H9 (cell line): ENCODE measurements at places on chromosomes 16 and 17. TPM values are rescaled to one million over a fixed set of nuclear protein-coding genes. Genes with fewer than 3 reads are reported as not detected.

GRCh38 chr16:27179500-27180072 lies 23.7 kb upstream of the KDM8 start:
- H3K36me3 ChIP-seq = no peaks in the 10 kb centered on the region
- no peak overlapping the region for H3K27ac ChIP-seq
- H3K4me3 ChIP-seq = no peak overlapping the region; the same call in 2 of the 3 replicates

- no peaks in the 10 kb centered on the region for H3K4me1 ChIP-seq
- H3K36me3 ChIP-seq = no peaks in the 10 kb centered on the region; the same call in 1 of the 2 replicates
- H3K27ac ChIP-seq = no peak overlapping the region
- DNase-seq = no peak
- no peak overlapping the region for H3K4me3 ChIP-seq
Observed at GRCh38 chr17:68782789-68783188, 172.4 kb downstream of the ABCA8 start.

GRCh38 chr17:40646791-40647623 lies 611 bp downstream of the SMARCE1 start:
- no peaks in the 10 kb centered on the region for H3K27me3 ChIP-seq
- peak overlapping the region; percentile 85 for H3K4me3 ChIP-seq
- H3K4me1 ChIP-seq = no peaks in the 10 kb centered on the region
- H3K36me3 ChIP-seq = peaks cover 31% of the 10 kb centered on the region

DNA sequence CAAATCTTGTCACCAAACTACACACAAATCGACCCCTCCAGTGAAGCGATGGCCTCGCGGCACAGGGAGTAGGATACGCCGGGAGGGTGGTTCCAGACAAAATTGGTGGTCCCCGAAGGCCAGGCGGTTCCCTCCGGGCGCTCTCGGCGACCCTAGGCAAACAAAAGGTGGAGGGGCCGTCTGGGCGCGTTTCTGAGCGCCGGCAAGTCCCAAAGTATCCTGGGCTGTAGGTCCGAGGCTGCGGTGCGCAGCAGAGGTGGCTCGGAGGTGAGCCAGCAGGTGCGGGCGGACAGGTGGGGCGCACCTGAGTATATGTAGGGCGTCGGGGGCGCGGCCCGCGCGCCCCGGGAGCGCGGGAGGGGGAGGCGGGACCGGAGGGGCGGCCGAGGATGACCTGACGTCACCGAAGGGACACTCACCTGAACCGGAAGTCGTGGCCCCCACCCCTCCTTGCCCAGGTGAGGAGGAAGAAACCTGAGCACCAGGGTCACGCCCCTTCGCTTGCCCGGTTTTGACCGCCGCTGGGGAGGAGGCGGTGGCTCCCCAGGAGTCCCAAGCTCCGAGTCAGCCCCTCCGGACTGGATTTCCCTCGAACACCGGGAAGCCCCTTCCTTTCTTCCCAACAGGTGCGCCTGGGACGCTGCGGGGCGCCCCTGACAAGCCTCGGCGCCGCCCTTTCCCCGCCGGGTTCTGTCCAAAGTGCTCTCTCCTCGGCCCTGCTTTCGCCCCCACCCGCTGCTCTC lies at the start of gene CLDN7:
CLDN7 (minus strand) TSS at position 287 of the 743 bp plus-strand sequence. CDS start 435 bp downstream, outside the sequence.
- H3K36me3 ChIP-seq = peaks cover 30% of the 10 kb centered on the region
- H3K27ac ChIP-seq = peak within 1 kb of the TSS; percentile 55
- H3K4me1 ChIP-seq = peaks cover 4% of the 10 kb centered on the region; the same call in 1 of the 2 replicates
- no peaks in the 10 kb centered on the region for H3K27me3 ChIP-seq
- peak within 1 kb of the TSS; percentile 93 for H3K4me3 ChIP-seq

GRCh38 chr16:28617874-28618273 lies 8.0 kb upstream of the SULT1A1 start:
- no peaks in the 10 kb centered on the region for H3K36me3 ChIP-seq
- H3K4me3 ChIP-seq = no peak overlapping the region; the same call in 2 of the 3 replicates
- no peak for DNase-seq
- no peaks in the 10 kb centered on the region for H3K27me3 ChIP-seq
- H3K4me1 ChIP-seq = no peaks in the 10 kb centered on the region; the same call in 1 of the 2 replicates

- no peak overlapping the region for H3K4me3 ChIP-seq
- H3K27ac ChIP-seq = no peak overlapping the region
- peaks cover 7% of the 10 kb centered on the region for H3K36me3 ChIP-seq
- no peaks in the 10 kb centered on the region; the same call in 1 of the 2 replicates for H3K27me3 ChIP-seq
- peaks cover 2% of the 10 kb centered on the region; the same call in 1 of the 2 replicates for H3K4me1 ChIP-seq
- no peak for DNase-seq
Observed at GRCh38 chr17:40331743-40332641, 23.0 kb downstream of the RARA start.

GRCh38 chr17:21303441-21304065 lies 19.0 kb downstream of the MAP2K3 start:
- DNase-seq = no peak
- H3K36me3 ChIP-seq = peaks cover 27% of the 10 kb centered on the region
- no peak overlapping the region for H3K27ac ChIP-seq
- no peaks in the 10 kb centered on the region for H3K4me1 ChIP-seq
- H3K27me3 ChIP-seq = no peaks in the 10 kb centered on the region
- no peak overlapping the region for H3K4me3 ChIP-seq

- no peak for DNase-seq
- peaks cover 38% of the 10 kb centered on the region for H3K36me3 ChIP-seq
Observed at GRCh38 chr16:4805231-4805630, 2.8 kb upstream of the ROGDI start.

- H3K4me1 ChIP-seq = no peaks in the 10 kb centered on the region; the same call in 1 of the 2 replicates
- peaks cover 16% of the 10 kb centered on the region for H3K36me3 ChIP-seq
- H3K27ac ChIP-seq = no peak overlapping the region
- peak overlapping the region; percentile 61 for H3K4me3 ChIP-seq
- H3K27me3 ChIP-seq = no peaks in the 10 kb centered on the region
Observed at GRCh38 chr16:88634994-88635670, 3.2 kb upstream of the IL17C start.

DNA sequence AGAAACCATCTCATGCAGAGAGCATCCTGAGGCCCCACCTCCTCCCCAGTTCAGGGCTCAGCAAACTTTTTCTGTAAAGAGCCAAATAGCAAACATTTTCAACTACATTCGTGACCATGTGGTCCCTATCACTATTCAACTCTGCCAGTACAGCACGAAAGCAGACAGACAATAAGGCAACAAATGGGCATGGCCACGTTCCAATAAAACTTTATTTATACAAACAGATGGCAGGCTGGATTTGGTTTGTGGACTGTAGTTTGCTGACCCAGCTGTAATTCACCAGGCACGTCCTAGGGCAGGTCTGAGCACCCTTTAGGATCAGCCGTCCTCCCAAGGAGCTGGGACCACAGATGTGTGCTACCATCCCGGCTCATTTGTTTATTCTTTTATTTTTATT lies 27.1 kb upstream of the GPRC5C start:
- no peak overlapping the region for H3K4me3 ChIP-seq
- H3K27me3 ChIP-seq = no peaks in the 10 kb centered on the region
- peaks cover 5% of the 10 kb centered on the region; the same call in 1 of the 2 replicates for H3K4me1 ChIP-seq
- no peaks in the 10 kb centered on the region for H3K36me3 ChIP-seq
- H3K27ac ChIP-seq = no peak overlapping the region

- no peak overlapping the region for H3K4me3 ChIP-seq
- peaks cover 15% of the 10 kb centered on the region for H3K4me1 ChIP-seq
- H3K27me3 ChIP-seq = no peaks in the 10 kb centered on the region
- no peak for DNase-seq
- no peak overlapping the region for H3K27ac ChIP-seq
- no peaks in the 10 kb centered on the region for H3K36me3 ChIP-seq
Observed at GRCh38 chr16:49440156-49441065, 66.8 kb downstream of the C16orf78 start.

DNA sequence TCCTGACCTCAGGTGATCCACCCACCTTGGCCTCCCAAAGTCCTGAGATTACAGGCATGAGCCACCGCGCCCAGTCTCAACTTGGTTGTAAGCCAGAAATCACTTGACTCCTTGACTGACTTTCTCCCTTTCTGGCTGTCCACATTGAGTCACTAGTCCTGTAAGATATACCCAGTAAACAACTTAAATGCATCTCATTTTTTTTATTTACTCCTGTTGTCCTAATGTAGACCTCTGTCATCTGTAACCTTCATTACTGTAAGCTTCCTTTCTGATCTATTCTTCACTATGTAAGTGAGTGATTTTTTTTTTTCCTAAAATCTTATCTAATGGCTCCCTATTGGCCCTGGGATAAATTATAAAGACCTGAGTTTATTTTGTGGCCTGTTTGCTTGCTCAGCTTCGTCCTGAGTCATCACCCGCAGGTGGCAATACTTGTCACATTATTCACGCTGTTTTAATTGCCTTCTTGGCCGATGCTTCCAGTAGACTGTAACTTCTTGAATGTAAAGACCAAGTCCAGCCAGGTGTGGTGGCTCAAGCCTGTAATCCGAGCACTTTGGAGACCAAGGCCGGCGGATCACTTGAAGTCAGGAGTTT lies 41.0 kb downstream of the PAFAH1B1 start:
- no peak overlapping the region for H3K4me3 ChIP-seq
- H3K27me3 ChIP-seq = no peaks in the 10 kb centered on the region
- H3K27ac ChIP-seq = no peak overlapping the region
- H3K36me3 ChIP-seq = peaks cover 3% of the 10 kb centered on the region
- peak; percentile 49 for DNase-seq

- H3K27ac ChIP-seq = no peak overlapping the region
- no peak for DNase-seq
- H3K36me3 ChIP-seq = no peaks in the 10 kb centered on the region
- H3K4me1 ChIP-seq = no peaks in the 10 kb centered on the region
Observed at GRCh38 chr17:9177212-9177611, 155.9 kb downstream of the NTN1 start.

GRCh38 chr17:76238847-76239537 lies 1.3 kb downstream of the RNF157 start:
- DNase-seq = no peak
- H3K4me1 ChIP-seq = no peaks in the 10 kb centered on the region
- no peaks in the 10 kb centered on the region for H3K36me3 ChIP-seq
- peak overlapping the region; percentile 33; the same call in 1 of the 2 replicates for H3K4me3 ChIP-seq

- no peaks in the 10 kb centered on the region for H3K27me3 ChIP-seq
- peaks cover 19% of the 10 kb centered on the region for H3K36me3 ChIP-seq
- H3K4me3 ChIP-seq = peak overlapping the region; percentile 92
- no peak overlapping the region for H3K27ac ChIP-seq
- peaks cover 5% of the 10 kb centered on the region for H3K4me1 ChIP-seq
Observed at GRCh38 chr17:40122999-40123810, 1.4 kb downstream of the MSL1 start.

DNA sequence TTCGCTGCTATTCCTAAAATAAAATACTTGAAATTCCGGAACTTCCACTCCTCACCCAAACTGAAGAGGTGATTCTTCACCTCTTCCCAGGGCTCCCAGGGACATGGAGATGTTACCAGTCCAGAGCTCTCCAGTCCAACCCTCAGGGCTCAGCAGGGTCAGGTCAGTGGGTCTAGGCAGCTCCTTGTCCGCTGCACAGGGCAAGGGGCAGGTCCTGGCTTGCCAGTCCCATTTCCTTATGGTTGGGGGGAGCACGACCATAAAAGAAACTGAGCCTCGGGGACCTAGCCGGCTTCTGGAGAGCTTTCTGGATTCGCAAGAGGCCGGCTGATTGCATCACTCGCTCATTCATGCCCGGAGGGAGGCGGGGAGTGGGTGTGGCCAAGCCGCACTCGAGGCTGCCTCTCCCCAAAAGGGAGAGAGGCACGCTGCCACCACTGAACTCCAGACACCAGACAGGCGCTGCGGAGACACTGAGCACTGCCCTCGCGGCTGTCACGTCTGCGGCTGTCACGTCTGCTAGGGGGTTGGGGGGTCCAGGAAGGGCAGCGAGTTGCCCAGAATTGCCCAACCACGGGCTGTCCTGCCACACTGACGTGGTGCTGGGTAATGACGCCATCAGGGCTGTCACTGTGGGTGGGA lies 15.8 kb downstream of the SLC7A5 start:
- DNase-seq = peak; percentile 88
- H3K4me1 ChIP-seq = no peaks in the 10 kb centered on the region; the same call in 1 of the 2 replicates
- no peaks in the 10 kb centered on the region for H3K27me3 ChIP-seq
- peaks cover 40% of the 10 kb centered on the region for H3K36me3 ChIP-seq
- no peak overlapping the region; the same call in 2 of the 3 replicates for H3K4me3 ChIP-seq
- H3K27ac ChIP-seq = no peak overlapping the region

GRCh38 chr17:50033316-50033715 lies 22.6 kb upstream of the ITGA3 start:
- no peaks in the 10 kb centered on the region; the same call in 1 of the 2 replicates for H3K27me3 ChIP-seq
- H3K4me3 ChIP-seq = no peak overlapping the region

- no peak for DNase-seq
- no peaks in the 10 kb centered on the region for H3K36me3 ChIP-seq
- H3K27me3 ChIP-seq = no peaks in the 10 kb centered on the region
- H3K4me1 ChIP-seq = no peaks in the 10 kb centered on the region
- H3K27ac ChIP-seq = no peak overlapping the region
Observed at GRCh38 chr17:42904110-42904469, 3.5 kb downstream of the G6PC1 start.

GRCh38 chr17:33895491-33895890 lies 359.6 kb upstream of the CCL2 start:
- H3K27ac ChIP-seq = no peak overlapping the region
- no peak overlapping the region for H3K4me3 ChIP-seq
- H3K36me3 ChIP-seq = no peaks in the 10 kb centered on the region
- no peaks in the 10 kb centered on the region for H3K27me3 ChIP-seq
- DNase-seq = no peak
- peaks cover 6% of the 10 kb centered on the region; the same call in 1 of the 2 replicates for H3K4me1 ChIP-seq

The MILR1 gene
- not detected in 2 replicates for total RNA-seq

The LRRC75A gene
- total RNA-seq = 9.4 and 10.1 TPM in 2 replicates

The TMC5 gene
- total RNA-seq = 1.2 and 2.3 TPM in 2 replicates

The LRRC36 gene
- not detected in 2 replicates for total RNA-seq

The PPP1R27 gene
- total RNA-seq = 0.15 and 0.22 TPM in 2 replicates

The SLC6A2 gene
- 0.24 TPM in 1 of 2 replicates, not detected in the other for total RNA-seq

The PDPK1 gene
- total RNA-seq = 32.8 and 34.0 TPM in 2 replicates

The SULT1A1 gene
- 4.8 and 5.0 TPM in 2 replicates for total RNA-seq

The KRTAP2-2 gene
- total RNA-seq = not detected in 2 replicates

The INCA1 gene
- 1.3 and 1.5 TPM in 2 replicates for total RNA-seq

The CPHXL2 gene
- not detected in 2 replicates for total RNA-seq

The ADAM11 gene
- 2.7 and 4.6 TPM in 2 replicates for total RNA-seq

The TAF1C gene
- total RNA-seq = 78.6 and 81.3 TPM in 2 replicates

The ATPAF2 gene
- 20.2 and 21.4 TPM in 2 replicates for total RNA-seq

The KRT31 gene
- not detected in 2 replicates for total RNA-seq

The CD300LB gene
- not detected in 2 replicates for total RNA-seq

The KAT7 gene
- 84.6 and 93.1 TPM in 2 replicates for total RNA-seq

The SPOP gene
- 33.7 and 35.0 TPM in 2 replicates for total RNA-seq
